ENCODE measurements at places on chromosomes 3 and 15.

- no peak for DNase-seq
Observed at GRCh38 chr3:9180764-9181117, 68.7 kb downstream of the SRGAP3 start.

DNA sequence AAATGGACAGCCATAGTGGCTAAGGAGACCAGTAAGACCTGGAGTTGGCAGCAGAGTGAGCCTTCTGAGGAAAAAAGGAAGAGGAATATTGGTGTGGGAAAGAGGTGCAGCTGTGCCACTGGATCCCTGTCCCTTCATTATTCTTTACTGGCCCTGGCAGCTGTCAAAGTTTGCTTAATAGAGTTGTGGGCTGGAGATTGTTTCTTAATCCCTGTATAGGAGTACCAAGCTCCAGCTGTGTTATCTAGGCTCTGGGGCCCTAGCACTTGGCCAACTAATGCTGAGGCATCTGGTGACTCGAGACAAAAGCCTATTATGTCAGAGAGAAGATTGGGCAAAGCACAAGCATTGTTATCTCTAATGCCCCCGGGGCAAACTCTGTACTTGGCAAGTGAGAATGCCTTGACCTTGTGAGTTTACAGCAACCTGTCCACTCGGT is 61.4 kb downstream of the ZNF609 start:
- DNase-seq: peak; percentile 86

GRCh38 chr3:138139691-138140090 is 7.5 kb upstream of the A4GNT start:
- no peak for DNase-seq

DNA sequence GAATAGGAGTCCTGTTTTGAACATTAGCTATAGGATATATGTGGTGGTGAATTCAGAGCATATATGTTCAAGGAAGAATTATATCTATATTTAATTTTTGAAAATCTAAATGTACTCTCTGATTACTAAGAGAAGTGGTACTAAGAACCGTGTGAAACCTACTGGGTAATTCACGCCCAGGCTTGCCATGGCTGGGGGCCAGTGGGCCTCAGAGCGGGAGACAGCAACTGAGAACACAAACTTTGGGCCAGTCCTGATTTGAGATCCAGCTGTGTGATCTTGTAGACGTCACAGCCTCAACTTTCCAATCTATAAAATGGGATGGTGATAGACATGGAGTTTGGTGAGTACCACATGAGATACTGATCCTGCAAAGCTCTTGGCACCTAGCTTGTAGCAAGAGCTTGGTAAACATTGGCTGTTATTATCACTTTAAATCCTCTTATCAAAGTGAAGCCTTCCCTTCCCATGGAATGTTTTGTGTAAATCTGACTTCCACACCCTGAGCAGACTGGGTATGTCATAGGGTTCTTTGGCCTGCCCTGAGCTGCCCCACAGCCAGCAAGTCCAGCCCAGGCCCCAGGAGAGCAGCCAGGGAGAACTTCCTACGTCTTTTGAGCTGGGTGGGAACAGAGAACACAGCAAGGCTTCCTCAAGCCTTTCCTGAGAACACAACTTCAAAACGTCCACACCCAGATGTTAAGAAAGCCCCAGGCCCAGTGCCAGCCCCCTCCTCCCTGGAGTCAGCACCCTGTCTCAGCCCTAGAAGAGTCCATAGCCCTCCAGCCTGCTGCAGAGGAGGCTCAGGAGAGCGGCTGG is 8.2 kb upstream of the PAQR5 start:
- DNase-seq: no peak

DNA sequence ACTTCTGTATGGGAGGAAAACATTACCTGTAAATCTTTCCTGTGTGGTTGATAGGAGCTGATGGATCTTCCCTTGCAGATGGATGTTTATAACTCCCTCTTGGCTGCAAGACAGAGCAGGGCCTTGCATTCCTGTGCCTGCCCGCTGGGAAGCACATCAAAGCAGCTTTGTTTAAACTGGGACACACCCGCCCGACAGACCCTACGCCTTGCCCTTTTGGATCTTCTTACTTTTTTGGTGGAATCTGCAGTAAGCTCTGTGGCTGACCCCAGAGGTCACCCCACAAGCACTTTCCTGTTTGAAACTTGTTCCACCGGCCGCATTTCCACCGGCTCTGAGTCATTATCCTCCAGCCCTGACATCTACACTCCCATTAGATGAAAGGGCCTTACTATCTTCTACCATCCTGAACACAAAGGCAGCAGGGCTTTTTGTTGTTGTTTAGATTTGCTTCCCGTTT is 244.1 kb upstream of the STT3B start:
- DNase-seq: peak; percentile 26

GRCh38 chr3:140163159-140163763 is 228.3 kb downstream of the CLSTN2 start:
- DNase-seq: no peak

DNA sequence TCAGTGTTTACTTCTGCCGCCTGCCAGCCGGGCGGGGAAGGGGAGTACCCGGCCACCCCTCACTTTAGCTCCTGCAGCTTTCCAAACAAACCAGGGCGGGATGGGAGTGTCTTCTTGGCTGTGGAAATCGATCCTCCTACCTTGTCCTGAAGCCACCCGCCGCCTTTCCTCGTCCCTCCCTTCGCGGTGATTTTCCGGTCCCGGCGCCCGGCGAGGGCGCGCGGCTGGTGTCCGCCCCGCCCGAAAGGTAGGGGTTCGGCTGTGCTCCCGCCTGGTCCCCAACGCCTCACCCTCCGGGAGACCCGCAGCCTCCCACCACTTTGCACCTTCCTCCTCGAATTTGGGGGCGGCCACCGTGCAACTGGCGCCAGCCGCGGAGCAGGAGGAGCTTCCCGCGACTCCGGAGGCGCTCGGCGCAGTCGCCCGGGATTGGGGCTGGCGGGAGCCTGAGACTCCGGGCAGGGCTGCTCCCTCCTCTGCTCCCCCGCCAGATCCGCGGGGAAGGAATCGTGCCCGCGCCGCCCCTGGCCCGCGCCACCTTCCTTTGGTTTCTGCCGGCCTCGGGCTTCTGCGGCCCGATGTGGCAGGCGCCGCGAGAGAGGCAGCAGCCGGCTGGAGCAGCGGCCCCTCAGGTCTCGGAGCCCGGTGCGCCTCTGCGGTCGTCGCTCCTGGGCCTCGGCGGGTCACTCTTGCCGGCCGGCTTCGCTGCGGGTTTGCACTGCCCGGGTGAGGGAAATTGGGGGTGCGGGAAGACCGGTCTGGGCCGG is 30.7 kb upstream of the ST3GAL6 start:
- DNase-seq: peak; percentile 36

Measured in testis (tissue), 5 donors.